ENCODE measurements at places on chromosomes 5 and 9.

- no peak for DNase-seq
These were observed 84.5 kb downstream of the BRINP1 start for GRCh38 chr9:119284587-119285337.

DNA sequence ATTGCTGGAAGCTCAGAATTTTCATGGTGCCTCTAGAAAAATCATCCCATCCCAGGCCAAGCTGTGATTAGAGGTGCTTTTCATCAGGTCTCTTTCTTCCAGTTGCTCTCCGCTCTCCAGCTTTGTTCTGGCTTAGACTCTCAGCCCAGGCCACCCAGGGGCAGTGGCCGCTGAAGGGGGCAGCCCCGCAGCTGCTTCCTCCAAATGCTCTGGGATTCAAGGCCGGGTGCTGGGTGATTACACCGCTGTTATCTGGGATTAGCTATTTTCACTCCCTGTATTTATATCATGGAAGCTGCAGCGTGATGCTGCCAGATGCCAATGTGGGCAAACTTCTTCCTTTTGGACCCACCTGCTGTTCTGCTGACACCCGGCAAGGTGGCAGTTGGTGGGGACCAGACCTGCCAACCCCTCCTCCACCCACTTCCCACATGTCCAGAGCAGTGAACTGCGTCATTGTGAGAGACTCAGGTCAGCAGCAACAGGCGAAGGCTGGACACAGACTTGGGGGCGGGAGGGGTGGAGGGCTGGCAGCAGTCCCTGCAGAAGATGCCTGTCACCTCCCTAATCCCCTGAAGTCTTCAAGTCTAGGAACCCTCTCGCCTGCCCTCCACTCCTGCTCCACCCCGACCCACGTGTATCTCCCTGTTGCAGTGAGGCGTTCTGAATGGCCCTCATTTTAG, 33.9 kb upstream of the NKX2-5 start:
- DNase-seq = no peak

DNA sequence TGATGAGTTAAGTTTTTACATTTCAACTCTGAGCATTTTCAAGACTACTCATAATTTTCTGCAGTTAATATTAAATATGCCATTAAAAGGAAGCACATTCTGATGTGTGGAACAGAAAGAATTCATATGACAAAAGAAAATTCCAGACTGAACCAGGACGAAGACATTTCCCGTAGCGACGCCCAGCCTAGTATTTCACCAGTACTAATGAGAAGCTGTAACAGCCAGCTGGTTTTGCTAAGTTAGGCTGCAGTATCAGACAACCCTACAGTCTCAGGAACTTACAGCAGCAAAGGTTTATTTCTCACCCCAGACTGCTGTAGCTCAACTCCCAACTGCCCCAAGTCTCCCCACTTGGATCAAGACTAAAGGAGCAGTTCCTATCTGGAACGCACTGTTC, 91.6 kb downstream of the TMEM174 start:
- no peak for DNase-seq

DNA sequence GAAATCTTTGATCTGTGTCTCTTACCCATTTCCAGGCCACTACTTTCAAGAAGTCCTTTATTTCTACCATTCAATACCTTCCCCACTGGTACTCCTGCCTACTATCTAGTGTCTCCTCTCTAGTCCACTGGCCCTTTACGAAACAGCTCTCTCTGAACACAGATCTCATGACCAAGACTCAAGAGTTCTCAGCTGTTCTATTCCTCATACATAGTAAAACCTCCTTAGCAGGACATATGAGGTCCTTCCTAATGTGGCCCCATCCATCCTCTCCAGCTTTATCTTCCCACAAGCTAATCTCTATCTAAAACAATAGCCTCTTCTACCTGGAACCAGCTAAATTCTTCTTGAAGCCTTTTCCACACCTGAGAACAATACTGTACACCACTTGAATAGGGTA, 2.6 kb downstream of the TEX10 start:
- DNase-seq = no peak

DNA sequence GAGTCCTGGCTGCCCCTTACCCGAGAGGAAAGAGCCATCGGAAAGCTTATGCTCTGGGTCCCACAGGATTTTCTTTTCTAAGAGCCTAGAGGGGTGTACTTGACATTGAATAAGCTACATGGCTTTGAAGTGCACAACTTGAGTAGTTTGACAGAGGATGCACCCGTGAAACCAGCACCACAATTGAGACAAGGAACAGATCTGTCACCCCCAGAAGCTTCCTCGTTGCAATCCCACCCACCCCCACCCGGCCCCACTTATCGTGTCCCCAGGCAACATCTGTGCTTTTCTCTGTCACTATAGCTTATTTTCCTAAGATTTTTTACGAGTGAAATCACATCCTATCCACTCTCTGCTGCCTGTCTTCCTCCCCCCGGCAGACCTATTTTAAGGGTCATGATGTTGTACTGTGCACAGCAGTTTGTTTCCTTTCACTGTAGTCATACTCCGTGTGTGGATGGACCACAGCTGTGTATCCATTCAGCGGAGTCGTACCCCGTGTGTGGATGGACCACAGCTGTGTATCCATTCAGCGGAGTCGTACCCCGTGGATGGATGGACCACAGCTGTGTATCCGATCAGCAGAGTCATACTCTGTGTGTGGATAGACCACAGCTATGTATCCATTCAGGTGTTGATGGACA, 8.8 kb upstream of the FCN2 start:
- DNase-seq = no peak

GRCh38 chr9:130043654-130044623, 950 bp upstream of the FNBP1 start:
- no peak for DNase-seq

DNA sequence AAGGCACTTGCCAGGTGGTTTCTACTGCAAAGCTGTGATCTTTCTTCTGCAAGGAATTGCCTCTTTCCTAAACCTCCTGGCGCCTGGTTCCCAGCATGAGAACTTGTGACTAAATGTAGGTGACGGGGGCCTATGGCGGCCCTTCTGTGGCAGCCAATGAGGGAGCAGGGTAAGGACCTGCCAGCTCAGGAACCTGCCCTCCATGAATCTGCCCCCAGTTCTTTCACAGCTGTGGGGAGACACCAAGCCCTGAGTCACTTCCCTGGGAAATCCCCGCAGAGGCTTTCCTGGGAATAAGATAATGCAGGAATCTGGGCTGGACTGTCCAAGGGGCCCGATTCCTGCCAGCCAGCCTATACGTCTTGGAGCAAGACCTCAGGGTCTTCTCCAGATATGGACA, 56.7 kb upstream of the CTNNA1 start:
- no peak for DNase-seq

DNA sequence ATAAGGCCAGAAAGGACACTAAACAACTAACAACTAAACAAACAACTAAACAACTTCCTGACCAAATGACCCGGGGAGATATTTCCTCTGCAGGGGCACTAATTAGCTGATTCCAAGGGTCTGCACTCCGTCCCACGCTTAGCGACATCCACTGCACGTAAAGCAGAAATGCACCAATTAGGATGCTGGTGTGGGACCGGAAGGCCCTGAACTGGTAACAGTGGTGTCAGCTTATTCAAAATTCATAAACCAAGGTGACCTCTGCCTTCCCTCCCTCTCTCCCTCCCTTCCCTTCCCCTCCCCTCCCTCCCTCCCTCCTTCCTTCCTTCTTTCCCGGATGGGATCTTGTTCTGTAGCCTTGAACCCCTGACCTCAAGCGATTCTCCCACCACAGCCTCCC, 9.6 kb downstream of the RASGEF1C start:
- DNase-seq = no peak

- DNase-seq = no peak
These were observed 304.4 kb upstream of the SMC2 start for GRCh38 chr9:103789686-103790085.

DNA sequence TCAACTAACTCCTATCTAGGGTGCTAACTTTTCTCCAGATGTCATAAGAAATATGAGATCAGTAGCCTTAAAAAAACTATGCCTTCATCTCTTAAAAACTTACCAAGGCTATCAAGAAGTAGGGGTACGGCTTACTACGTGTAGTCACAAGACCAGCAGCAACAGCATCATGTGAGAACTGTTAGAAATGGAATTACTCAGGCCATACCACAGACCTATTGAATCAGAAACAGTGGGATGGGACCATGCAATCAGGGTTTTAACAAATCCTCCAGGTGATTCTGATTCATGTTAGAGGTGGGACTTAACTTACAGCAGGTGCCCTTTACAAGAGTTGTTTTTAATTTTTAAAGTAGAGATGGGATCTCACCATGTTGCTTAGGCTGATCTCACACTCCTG, 4.6 kb downstream of the IFNE start:
- no peak for DNase-seq

GRCh38 chr9:104107799-104108198, 13.7 kb downstream of the SMC2 start:
- no peak for DNase-seq
